Femur (tissue), 1 donor: ENCODE measurements at places on chromosomes 12 and 14.

DNA sequence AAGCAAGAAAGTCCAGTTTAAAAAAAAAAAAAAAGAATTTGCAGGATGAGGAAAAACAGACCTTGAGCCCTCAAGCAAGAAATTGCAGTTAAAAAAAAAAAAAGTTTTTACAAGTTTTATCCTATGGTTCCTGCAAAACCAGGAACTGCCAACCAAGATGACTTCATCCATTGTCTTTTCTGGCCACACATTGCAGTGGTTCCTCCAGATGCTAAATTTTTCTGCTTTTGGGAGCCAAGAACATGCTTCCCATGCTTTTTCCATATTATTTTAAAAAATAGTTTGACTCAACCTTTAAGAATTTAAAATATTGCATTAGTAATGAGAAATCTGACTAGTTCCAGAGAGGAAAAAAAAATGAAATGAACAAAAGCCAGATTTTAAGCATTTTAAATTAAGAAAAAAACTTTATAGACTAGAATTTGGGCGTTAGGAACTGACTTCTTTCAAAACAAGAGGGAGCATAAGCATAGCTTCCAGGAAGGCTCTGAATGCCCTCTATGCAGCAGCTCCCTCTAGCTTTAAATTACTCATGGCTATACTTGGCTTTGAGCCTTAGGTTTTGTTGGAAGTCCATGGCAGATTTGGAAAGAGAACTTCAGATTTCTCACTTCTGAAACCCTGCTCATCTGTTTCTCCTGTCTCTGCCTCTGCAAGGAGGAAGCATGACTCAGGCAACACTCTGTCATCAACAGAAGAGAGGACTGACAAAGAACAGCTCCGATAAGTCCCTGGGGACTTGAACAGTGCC is 124.5 kb downstream of the GPR65 start:
- no peak for DNase-seq

- no peak for DNase-seq
These were observed 90.0 kb downstream of the PPM1H start for GRCh38 chr12:62844915-62845314.

GRCh38 chr12:15218794-15219193 is 2.4 kb downstream of the RERG start:
- DNase-seq: no peak

DNA sequence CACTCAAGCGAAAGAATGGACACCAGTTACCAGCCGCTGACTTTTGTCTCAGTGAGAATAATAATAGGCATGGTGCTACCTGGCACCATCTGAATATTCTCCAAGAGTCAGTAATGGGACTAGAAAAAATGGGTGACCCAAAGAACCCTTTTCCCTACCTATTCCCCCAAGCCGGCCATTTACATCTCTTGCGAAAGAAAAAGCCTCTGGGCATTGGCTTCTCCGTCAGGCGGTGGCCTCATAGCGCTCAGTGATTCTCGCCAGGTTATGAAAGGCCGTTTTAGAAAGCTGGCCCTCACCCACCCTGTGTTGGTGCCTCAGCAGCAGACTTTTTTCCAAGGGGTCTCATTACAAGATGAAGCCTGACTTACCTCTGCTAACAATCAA is 523 bp upstream of the SLC6A15 start:
- DNase-seq: no peak

DNA sequence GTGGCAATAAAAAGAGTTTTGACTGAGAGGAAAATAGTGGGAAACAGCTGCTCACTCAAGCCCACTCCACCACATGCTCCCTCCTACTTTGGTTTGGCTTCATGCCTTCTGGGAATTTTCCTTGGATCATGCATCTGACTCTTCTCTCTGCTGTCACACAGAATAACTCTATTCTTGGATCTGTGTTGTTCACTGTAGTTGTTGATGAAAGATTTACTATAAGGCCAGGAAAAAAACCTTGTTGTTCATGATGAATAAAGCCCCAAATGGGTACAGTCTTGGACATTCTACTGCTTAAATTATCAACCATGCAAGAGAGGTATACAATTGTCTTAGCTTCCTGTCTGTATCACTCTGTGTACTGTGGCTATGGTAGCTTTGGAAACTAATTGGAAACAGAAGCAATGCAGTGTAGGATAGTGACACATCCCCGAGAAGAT is 70.5 kb downstream of the TMX1 start:
- DNase-seq: peak; percentile 85

DNA sequence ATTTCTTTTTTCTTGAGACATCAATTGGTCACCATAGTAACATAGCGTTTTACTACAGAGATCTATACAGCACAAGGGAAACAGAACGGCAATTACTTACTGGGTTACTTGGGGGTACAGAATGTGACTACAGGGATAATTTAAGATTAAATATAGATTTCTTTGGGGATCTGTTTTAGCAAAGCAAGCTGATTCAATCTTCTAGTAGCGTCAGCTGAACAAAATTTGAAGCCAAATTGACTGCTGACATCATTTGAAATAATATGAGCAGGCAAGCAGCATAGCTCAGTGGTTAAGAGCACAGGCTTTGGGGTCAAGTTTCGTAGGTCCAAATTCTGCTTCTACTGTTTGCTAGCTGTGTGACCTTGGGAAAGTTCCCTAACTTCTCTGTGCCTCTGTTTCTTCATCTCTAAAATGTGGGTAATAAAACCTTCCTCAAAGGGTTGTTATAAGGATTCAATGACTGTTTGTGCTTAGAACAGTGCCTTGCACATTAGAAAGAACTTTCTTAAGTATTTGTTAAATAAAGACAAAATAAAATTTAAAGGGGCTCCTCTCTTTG is 12.8 kb downstream of the GPR19 start:
- no peak for DNase-seq

- DNase-seq: peak; percentile 96
These were observed at the start of gene PPP1CC for GRCh38 chr12:110742718-110743570. PPP1CC (minus strand) TSS chr12:110742891; CDS start chr12:110742707, 184 bp downstream.

DNA sequence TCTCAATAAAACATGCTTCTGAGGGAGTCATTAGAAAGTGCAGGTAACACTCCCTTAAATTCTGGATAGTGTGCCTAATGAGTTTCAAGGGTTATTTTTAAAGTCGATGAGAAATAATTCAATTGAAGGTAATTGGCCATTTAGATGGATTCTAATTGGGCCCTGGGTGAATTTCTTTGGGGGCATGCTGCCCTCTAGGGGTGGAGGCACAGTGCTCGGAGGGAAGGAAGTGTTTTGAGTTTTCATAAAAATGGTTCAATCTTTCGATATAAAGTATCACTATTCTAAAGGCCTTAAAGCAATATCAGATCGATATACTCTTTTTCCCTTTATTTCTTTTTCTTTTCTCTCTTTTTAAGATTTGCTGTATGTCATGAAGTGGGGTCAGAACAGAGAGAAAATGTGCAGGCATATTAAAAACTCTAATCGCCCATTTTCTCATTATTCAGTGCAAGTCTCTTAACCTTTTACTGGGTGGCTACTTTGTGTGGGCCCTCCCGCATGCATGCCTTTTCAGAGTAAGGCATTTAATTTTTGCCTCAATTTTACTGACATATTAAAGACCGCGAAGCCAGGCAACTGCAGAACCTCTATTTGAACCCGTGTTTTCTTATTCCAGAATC is 25.5 kb downstream of the NKX2-8 start:
- no peak for DNase-seq

- no peak for DNase-seq
These were observed 16.6 kb upstream of the TBX3 start for GRCh38 chr12:114700392-114701103.

DNA sequence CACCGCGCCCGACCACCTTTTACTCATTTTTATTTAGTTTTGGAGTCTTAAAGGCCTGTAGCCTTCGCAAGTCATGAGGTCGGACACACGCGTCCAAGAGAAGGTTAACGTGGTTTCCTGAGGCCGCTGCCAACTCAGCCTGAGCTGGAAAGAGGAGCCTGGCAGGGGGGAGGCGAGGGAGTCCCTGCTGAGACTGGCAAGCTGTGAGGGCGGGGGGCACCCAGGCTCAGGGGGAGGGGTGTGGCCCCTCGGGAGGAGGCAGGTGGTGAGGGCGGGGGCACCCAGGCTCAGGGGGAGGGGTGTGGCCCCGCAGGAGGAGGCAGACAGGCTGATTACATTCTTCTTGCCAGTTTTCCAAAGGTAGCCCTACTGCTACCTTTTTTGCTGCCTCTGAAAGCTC is 143.2 kb downstream of the PIWIL1 start:
- DNase-seq: no peak

DNA sequence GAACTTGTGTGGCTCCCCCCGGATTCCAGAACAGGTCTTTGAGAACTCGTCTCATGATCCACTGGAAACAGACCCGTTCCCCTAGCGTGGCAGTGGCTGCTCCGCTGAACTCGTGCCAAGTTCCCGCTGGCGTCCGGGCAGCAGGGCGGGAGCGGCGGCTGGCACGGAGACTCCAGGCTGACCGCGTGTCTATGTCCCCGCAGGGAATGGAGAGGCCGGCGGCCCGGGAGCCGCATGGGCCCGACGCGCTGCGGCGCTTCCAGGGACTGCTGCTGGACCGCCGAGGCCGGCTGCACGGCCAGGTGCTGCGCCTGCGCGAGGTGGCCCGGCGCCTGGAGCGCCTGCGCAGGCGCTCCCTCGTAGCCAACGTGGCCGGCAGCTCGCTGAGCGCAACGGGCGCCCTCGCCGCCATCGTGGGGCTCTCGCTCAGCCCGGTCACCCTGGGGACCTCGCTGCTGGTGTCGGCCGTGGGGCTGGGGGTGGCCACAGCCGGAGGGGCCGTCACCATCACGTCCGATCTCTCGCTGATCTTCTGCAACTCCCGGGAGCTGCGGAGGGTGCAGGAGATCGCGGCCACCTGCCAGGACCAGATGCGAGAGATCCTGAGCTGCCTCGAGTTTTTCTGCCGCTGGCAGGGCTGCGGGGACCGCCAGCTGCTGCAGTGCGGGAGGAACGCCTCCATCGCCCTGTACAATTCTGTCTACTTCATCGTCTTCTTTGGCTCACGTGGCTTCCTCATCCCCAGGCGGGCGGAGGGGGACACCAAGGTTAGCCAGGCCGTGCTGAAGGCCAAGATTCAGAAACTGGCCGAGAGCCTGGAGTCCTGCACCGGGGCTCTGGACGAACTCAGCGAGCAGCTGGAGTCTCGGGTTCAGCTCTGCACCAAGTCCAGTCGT is 1.5 kb downstream of the APOLD1 start:
- DNase-seq: peak; percentile 89

- DNase-seq: no peak
These were observed 56.3 kb upstream of the KCNA5 start for GRCh38 chr12:4987076-4988046.

GRCh38 chr14:31029016-31029970 is 3.1 kb upstream of the STRN3 start:
- no peak for DNase-seq

DNA sequence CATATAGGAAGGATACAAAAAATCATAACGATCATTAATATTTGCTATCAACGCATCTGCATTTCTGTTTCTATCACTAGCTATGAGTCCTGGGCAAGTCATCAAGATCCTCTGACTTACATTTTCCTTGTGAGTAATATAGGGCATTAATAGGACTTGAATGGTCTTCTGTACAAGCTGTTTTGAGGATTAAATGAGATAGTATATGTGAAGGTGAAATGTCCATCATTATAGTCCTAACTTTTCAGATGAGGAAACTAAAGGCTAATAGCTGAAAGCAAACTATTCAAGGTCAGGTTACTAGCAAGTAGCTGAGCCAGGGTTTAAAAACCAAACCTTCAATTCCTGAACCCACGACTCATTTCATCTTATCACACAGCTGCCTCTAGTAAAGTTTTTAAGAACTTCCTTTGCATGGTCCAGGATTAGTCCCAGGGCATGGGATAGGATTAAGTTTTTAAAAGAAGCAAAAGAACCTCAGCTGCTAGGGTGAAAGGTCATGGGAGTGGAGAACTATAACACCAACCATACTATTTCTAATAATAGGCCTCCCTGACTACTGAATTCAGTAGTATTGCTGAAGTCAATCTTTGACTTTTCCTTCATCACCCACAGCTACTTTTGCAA is 101.4 kb upstream of the ADAMTS20 start:
- DNase-seq: no peak

DNA sequence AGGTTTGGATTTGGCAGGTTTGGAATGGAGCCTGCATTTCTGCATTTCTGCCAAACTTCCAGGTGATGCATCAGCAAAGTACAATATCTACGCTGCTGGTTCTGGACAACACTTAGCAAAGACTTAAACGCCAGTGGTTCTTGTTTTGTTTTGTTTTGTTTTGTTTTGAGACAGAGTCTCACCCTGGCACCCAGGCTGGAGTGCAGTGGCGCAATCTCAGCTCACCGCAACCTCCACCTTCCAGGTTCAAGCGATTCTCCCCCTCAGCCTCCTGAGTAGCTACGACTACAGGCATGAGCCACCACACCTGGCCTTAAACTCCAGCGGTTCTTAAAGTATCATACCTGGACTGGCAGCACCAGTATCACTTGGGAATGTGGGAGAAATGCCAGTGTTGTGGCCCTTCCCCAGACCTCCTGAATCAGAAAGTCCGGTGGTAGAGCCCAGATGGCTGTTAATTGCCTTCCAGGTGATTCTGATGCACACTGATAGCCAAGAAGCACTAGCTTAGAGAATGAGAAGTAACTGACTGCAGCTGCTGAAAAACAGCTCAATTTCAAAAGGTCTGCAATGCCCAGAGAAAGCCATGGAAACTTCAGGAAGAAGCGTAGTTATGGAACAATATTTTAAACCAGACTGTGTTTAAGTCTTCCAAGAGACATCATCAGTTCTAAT is 114.8 kb upstream of the FOXN3 start:
- no peak for DNase-seq

GRCh38 chr12:59559696-59560095 is 36.1 kb upstream of the SLC16A7 start:
- DNase-seq: no peak

GRCh38 chr12:23221066-23221465 is 596.1 kb downstream of the ETNK1 start:
- no peak for DNase-seq

DNA sequence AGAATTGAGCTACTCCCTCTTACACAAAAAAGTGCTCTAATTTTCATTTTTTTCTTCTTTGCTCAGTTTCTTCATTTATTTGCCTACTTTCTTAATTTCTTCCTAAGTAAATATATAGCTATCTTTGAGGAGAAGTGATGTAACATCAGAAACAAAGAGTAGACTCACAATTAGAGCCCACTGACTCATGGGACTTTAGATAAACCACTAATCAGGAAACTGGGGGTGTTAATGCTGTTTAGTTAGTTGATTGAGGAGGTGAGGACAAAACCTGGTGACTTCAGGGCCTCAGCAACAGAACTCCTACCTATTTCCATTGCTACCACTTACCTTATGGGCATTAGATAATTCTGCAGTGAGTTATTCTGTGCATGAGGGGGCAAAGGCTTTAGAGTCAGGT is 151.7 kb downstream of the MON2 start:
- no peak for DNase-seq

GRCh38 chr12:42469355-42470175 is 120.0 kb downstream of the PRICKLE1 start:
- DNase-seq: no peak

- DNase-seq: no peak
These were observed 122.8 kb downstream of the NTF3 start for GRCh38 chr12:5554711-5555110.
